ENCODE measurements at places on chromosomes 3 and 15. TPM values are rescaled to one million over a fixed set of nuclear protein-coding genes. Genes with fewer than 3 reads are reported as not detected.

The CNTN6 gene
- 0.11 TPM for total RNA-seq

The GXYLT2 gene
- 8.4 TPM for total RNA-seq

The XCR1 gene
- total RNA-seq, result 0.17 TPM

DNA sequence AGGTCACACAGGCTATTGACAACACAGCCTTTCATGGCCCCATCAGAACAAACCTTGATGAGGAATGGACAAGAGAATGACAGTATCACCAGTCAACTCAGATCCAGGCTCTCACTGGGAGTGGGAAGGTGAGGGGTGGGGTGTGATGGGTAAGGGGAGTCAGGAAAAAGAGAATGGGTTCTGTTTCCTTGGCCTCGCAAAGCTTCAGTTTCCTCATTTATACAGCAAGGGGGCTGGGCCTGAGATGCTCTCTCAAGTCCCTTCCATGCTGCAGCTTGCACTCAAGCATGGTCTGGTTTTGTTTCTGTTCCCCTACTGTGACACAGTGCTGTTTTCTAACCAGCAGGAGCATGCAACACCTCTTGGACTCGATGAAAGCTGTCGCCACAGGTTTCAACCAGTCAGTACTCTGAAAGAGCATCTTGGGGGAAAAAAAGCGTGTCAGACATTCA lies 65.7 kb upstream of the IL12A start:
- no peak for DNase-seq
- no peak overlapping the region for H3K27ac ChIP-seq
- H3K27me3 ChIP-seq, result no peaks in the 10 kb centered on the region
- no peak overlapping the region for H3K4me3 ChIP-seq

DNA sequence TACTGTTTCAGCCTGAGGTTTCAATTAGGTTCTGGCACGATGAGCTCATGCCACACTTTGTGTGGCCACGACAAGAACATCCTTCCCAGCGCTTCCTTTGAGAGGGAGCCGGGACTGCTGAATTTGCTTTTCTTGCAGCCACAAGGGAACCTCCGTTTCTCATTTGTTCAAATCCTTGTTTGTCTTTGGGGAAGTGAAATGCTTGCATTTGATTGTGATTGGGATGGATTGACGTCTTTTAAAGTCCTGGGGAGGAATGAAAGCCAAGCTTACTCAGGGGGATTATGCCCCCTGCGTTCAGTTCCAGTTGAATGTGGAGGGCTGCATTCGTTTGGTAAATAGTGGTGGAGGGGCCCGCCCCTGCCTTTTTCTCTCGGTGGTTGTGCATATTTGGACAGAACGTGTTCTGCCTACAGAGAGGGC lies 277.6 kb downstream of the THSD4 start:
- no peak overlapping the region for H3K27ac ChIP-seq
- H3K36me3 ChIP-seq, result no peaks in the 10 kb centered on the region
- DNase-seq, result no peak
- H3K4me1 ChIP-seq, result peaks cover 4% of the 10 kb centered on the region
- H3K27me3 ChIP-seq, result no peaks in the 10 kb centered on the region
- H3K4me3 ChIP-seq, result no peak overlapping the region

GRCh38 chr3:51498876-51499738 lies 708 bp downstream of the DCAF1 start:
- peak; percentile 98 for DNase-seq
- H3K27me3 ChIP-seq, result no peaks in the 10 kb centered on the region

DNA sequence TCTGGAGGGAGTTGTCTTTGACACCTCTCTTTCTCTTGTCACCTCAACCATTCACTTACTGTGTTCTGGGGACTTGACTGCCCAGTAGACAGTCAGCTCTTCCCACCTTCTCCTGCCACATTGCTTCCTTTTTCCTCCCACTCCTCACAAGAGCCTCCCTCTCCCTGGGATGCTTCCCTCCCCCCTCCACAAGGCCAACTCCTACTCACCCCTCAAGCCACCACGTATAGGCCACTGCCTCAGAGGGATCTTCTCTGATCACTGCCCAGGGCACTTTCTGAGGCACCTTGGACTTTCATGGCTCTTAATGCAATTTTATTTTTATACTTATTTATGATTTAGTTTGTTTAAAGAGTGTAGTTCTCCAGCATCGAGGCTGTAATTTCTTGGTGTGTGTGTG lies 23.2 kb downstream of the THSD4 start:
- no peak overlapping the region for H3K27ac ChIP-seq
- H3K36me3 ChIP-seq, result no peaks in the 10 kb centered on the region
- no peak for DNase-seq
- no peaks in the 10 kb centered on the region for H3K27me3 ChIP-seq
- H3K4me3 ChIP-seq, result no peak overlapping the region

DNA sequence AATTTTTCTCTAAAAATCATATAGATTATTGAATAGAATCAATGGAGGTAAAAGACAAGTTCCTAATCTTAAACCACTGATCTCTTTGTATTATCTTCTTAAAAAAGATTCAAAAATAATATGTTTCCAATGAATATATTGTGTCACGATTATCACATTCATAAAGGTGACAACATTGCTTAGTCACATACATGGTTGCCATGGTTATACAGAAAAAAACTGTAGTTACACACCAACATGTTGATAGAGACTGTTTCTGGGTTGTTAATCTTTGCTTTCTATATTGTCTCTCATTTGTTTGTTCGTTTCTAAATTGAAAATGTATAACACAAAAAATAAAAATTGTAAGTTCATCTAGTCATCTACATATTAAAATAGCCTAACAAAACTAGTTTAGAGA lies 376.0 kb upstream of the ALCAM start:
- no peaks in the 10 kb centered on the region for H3K36me3 ChIP-seq
- no peak overlapping the region for H3K27ac ChIP-seq
- no peaks in the 10 kb centered on the region for H3K4me1 ChIP-seq
- H3K27me3 ChIP-seq, result no peaks in the 10 kb centered on the region
- no peak for DNase-seq

- H3K36me3 ChIP-seq, result no peaks in the 10 kb centered on the region
- no peak overlapping the region for H3K4me3 ChIP-seq
Measured at GRCh38 chr3:167160781-167161180, 219.3 kb downstream of the ZBBX start.

DNA sequence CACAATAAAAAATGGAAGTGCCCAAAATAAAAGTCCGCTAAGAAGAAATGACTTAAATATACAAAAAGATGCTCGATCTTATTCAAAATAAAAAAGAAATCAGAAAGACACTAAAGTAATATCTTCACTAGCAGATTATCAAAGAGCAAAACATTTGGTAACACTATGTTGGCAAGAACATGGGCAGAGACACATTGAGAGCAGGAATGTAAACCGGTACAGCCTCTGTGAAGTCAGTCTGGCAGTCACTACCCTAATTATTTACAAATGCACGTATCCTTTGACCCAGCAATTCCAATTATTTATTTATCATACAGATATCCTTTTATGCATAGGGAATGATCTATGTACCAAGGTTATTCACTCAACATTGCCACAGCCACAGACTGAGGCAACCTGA lies 34.5 kb downstream of the TBL1XR1 start:
- H3K4me1 ChIP-seq, result no peaks in the 10 kb centered on the region
- no peak for DNase-seq
- no peak overlapping the region for H3K27ac ChIP-seq
- no peaks in the 10 kb centered on the region for H3K27me3 ChIP-seq
- H3K4me3 ChIP-seq, result no peak overlapping the region
- H3K36me3 ChIP-seq, result no peaks in the 10 kb centered on the region
